ENCODE measurements at places on chromosomes 1 and 21.

- DNase-seq = no peak
Measured at GRCh38 chr1:225863167-225863566, 19.0 kb downstream of the TMEM63A start.

- DNase-seq = no peak
Measured at GRCh38 chr1:85628791-85629531, 48.4 kb downstream of the CCN1 start.

DNA sequence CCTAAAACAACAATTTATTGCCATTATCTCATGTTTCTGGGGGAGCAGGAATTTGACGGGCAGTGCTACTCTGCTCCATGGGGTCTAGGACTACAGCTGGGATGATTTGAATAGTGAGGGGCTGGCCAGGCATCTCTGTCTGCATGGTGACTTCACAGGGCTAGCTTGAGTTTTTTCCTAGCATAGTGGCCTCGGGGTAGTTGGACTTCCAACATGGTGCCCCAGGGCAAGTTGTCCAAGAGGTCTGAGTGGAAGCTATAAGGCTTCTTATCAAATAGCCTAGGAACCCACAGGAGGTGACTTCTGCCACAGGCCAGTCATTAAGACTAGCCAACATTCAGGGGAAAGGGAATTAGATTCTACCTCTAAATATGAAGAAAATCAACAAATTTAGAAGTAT lies 92.0 kb upstream of the WLS start:
- no peak for DNase-seq

DNA sequence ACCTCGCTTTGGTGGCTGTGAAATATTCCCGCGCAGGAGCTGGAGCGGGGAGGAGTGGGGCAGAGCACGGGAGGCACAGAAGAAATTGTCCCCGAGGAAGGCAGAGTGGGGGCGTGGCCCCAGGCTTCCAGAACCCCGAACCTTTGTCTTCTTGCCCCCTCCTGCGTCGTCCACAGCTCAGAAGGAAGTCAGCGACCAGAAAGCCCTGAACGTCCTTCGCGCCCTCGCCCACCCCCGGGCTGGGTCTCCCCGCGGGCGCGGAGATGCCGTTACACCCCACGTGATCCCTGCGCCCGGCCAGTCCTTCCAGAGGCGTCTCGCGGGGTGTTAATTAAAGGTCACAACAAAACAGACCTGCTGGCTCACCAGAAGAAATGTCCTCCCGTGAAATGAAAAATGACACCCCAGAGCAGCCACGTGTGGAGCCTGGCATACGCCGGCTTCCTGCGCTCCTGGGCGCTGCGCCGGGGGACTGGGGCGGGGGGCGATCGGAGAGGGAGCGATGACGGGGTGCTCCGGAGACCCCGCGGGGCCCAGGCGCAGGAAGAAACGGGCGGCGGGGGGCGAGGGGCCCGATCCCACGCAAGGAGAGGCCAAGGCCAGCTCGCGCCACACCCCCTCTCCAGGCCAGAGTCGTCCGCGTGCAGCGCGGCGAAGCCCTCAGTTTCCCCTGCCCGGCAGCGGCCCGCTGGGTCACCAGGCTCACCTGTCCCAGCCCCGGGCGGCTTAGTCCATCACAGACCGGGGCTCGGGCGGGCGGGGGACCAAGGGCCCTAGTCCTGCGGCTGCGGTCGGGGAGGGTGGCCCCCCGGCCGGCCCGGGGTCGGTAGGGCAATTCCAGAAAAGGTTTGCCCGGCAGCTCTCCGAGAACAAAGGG lies 995 bp upstream of the KIF26B start:
- DNase-seq = peak; percentile 15

GRCh38 chr1:42742617-42743316 lies 2.7 kb upstream of the CLDN19 start:
- DNase-seq = no peak

- DNase-seq = no peak
Measured at GRCh38 chr1:119738100-119738720, 26.5 kb downstream of the PHGDH start.

Measured in stimulated activated CD4-positive, alpha-beta T cell treated with anti-CD3 and anti-CD28 coated beads, Interleukin-4, amount 100 ng/mL, for 1 hour (primary cell).